ENCODE measurements at places on chromosomes 5 and 9.
A peak's percentile ranks its signal among the peaks of the same experiment; 100 is the strongest.

DNA sequence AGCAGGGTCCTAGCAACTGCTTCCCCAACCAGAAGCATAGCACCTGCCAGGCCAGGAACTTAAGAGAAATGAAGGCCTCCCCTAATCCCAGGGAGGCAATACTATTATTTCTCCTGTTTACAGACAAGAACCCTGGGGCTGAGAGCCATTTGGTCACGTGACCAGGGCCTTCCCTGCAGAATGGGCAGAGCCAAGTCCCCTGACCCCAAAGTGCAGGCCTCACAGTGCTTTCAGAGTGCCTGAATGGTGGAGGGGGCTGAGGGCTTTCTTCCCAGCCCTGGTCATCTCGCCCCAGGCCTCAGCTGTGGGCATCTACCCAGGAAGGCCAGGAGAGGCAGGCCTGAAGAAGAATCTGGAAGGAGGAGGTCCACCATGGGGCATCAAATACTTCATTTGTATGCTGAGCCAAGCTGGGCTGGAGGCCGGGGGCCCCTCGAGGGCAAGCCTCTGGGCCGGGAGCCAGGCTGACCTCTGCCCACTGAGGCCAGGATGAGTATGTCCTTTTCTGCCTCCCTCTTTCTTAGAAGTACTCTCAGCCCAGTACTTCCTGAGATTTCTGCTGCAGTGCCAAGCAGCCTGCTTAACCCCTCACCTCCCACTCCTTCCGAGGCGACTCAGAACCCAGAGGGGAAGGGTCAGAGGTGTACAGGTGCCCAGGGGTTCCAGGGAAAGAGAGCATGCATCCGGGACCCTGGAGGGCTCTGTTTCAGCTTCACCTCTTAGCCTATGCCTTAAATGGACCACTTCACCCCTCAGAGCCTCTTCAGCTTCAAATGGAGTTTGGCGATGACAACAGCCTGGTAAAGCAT is 18.9 kb upstream of the DUSP1 start:
- no peak for DNase-seq

- DNase-seq, result peak; percentile 88
Observed at GRCh38 chr9:122320413-122320881, 50.4 kb upstream of the PTGS1 start.

GRCh38 chr9:115114546-115114945 is 3.4 kb downstream of the TNC start:
- no peak for DNase-seq

DNA sequence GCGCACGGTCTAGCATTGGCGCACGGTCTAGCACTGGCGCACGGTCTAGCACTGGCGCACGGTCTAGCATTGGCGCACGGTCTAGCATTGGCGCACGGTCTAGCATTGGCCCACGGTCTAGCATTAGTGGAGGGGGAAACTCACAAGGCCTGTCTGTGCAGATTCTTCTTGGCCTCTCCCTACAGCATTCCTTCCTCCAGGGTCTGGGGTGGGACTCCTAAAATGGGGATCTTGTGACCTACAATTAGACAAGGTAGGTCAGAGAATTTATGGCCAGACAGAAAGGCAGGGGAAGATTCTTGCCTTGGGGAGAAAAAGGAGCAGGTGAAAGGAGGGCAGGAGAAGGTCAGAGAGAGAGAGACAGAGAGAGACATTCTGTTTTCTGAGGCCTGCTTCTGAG is 5.4 kb upstream of the GBGT1 start:
- no peak for DNase-seq

GRCh38 chr9:130381660-130382059 is 63.1 kb upstream of the ASS1 start:
- no peak for DNase-seq

DNA sequence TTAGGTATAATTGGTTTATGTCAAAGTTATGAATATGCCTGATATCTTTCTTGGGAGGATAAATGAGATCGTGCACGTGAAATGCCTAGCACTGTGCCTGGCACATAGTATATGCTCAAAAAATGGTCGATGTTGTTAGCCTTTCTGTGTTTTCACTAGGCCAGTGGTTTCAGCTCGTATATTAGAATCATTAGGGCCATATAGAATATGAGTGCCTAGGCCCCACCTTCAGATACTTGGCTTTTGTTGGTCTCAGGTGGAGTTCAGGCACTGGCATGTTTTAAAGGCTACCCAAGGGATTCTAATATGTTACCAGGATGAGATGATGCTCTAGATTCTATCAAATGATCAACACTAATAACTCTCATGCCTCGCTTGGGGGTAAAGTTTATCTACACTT is 56.8 kb downstream of the ELL2 start:
- DNase-seq, result no peak

GRCh38 chr9:75803130-75803529 is 87.3 kb upstream of the PCSK5 start:
- no peak for DNase-seq

DNA sequence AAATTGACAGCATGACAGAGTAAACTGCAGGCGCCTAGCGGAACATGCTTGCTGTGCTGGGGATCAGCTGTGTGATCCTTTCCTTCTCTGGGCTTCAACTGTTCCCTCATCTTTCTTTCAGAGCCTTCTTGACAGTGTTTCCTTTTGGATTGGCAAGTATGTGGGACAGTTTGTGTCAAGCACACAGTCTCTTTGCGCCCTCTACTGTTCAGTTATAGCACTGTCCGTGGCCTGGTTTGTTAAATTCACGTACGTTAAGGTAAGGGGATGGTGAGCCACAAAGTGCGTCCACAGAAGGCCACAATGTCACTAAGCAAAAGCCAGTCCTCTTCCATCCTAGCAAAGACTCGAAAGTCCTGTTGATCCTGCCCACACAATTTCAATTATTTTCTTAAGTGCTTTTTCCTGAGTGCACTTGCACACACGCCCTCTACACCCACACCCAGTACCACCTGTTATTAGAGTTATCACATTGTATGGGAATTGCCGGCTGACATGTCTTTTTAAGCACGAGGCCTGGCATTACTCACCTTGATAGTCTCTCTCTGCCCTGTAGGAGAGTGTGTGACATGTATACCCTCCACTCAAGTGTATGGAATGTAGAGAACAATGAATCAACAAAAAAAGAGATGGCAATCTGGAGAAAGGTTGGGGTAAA is 22.5 kb upstream of the PTPN3 start:
- DNase-seq, result peak; percentile 24

GRCh38 chr5:175484322-175484721 is 6.0 kb downstream of the SFXN1 start:
- DNase-seq, result no peak

DNA sequence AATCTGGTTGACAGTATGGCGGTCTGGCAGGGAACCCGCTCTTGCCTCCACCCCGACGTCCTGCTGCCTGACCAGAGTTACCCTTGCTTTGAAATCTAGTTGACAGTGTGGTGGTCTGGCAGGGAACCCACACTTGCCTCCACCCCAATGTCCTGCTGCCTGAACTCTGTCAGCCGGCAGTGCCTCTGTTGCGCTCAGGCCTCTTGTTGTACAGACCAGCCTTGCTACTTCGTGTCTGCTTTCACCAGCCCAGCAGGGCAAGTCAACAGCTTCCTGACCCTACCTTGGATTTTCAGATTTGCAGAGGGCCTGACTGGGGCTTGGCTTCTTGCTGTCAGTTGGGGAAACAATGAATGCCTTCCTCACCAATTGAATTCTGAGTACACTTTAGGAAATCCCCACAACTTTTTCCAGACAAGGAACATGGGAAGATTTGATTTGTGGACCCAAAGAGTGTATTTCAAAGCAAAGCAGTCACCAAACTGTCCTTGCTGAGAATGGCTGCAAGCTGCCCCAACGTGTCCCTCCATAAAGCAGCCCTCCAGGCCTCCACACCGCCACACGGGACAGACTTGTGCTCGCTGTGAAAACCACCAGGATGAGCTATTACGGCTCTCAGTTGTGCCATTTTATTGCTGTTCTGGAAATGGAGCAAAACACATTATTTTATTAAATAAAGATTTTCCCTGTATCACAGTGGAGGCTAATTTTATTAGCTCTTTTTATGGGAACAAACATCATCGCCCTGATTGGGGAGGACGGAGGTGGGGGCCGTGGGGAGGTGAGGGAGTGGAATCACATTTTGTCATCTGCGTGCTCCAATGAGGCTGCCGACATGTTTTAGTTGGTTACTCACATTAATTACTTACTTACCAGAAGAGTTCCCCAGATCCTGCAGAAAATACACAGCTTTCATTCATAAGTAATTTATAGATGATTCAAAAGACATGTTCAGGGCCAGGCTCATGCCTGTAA is 189.3 kb downstream of the AOPEP start:
- DNase-seq, result no peak

DNA sequence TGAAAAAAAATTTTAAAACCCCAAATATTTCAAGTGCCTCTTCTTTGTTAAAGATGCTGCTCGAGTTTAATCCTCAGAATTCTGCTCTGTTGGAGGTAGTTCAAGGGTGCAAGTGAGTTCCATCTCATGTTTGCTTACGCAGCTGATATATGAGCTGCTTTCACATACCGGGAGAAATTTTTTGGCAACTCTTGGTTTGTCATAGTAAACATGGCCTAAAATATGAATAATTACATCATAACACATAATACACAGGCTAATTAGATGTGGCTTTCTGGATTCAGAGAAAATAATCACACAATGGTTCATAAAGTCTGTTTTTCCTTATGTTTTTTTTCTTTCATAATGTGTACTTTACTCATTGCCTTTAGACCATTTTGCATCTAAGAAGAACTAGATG is 1134.1 kb downstream of the PTPRD start:
- no peak for DNase-seq

DNA sequence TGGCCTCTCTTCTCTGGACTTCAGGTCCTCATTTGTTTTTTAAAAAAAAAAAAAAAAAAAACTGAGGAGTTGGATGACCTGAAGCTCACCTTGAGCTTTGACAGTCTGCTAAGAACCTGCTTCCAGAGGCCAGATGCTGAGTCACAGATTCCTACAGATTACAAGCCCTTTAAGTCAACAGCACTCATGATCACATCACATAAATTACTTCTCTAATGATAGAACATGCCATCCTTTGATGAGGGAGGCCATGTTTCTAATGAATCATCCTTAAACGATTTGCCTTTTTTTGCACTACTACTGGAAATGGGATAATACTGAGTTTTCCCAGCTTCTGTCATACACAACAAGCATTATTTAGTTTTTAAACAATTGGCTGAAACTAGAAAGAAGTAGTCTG is 34.2 kb upstream of the MYOT start:
- DNase-seq, result no peak

GRCh38 chr9:35726931-35727330 is 5.1 kb downstream of the TLN1 start:
- no peak for DNase-seq

DNA sequence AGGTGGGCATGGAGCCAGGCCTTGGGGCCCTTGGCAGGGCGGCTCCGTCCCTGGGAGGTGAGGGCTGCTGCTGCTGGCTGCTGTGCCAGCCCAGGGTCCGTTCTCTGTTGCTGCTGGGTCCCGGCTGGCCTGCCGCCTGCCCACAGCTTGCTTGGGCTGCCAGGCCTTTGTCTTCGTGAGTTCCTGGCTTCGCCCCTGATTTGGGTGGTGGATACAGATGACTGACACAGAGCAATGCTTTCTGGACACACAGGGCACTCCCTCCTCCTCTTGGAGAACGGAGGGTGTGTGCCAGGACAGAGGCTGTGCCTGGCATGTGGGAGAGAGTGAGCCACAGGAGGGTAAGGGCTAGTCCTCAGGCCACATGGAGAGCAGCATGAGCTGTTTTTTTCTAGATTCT is 166.1 kb downstream of the MACROH2A1 start:
- DNase-seq, result no peak

DNA sequence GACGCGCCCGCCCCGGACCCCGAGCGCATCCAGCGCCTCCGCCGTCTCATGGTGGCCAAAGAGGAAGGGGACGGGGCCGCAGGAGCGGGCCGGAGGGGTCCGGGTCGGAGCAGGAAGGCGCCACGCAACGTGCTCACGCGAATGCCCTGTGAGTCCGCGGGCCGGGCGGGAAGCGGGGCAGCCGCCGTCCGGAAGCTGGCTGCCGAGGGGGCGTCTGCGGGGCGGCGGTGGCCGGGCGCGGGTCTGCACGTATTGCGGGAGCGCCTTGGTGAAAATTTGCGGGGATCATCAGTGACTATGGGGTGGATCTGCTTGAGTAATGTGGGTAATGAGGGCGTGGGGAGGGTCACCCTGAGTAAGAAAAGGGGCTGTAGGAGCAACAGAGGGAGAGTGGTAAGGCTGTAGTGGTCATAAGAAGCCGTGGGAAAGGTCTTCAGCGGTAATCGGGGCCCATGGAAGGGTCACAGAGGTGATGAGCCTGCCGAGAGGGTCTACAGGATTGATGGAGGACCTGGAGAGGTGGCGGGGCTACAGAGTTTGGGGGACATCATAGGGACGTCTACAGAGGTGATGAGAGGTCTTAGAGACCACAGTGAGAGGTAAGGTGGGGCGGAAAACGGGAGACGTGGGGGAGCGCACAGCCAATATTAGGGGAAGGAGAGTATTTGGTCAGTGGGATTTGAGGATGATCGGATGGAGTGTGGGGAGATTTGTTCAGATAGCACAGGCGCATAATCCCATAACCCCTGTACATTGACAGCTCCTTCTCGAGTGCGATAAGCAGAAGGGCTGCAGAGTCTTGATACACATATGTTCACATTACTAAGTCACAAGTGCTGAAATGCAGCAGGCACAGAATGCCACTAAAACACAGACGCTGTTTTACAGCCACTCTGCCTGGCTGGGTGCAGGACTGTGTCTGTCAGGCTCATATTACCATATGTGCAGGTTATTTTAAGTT is 819 bp downstream of the LSM11 start:
- DNase-seq, result no peak

Measured in DMS79 (cell line).